ENCODE measurements at places on chromosomes 2 and 18.
A peak's percentile ranks its signal among the peaks of the same experiment; 100 is the strongest.

DNA sequence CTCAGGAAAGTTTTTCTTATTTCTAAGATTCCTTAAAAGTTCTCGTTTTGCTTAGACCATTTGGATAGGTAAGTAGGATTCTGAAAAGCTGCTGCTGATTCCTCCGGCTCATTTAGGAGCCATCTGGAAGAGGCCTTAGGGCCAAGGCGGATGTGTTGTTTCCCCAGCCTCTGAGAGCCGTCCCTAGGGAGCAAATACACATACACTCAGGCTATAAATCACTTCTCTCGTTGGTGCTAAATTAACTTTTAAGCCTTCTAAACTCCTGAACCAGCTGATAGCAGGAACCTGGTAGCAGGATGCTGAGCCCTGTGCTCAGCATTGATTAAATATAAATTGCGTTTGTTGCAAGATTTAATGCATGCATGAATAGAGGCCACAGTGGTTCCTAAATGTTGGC is 109.8 kb downstream of the ADCYAP1 start:
- DNase-seq: no peak

- DNase-seq: no peak
These were observed 4.7 kb downstream of the ARMC9 start for GRCh38 chr2:231203087-231203486.

GRCh38 chr2:27522400-27522945 is 25.8 kb downstream of the GCKR start:
- no peak for DNase-seq

DNA sequence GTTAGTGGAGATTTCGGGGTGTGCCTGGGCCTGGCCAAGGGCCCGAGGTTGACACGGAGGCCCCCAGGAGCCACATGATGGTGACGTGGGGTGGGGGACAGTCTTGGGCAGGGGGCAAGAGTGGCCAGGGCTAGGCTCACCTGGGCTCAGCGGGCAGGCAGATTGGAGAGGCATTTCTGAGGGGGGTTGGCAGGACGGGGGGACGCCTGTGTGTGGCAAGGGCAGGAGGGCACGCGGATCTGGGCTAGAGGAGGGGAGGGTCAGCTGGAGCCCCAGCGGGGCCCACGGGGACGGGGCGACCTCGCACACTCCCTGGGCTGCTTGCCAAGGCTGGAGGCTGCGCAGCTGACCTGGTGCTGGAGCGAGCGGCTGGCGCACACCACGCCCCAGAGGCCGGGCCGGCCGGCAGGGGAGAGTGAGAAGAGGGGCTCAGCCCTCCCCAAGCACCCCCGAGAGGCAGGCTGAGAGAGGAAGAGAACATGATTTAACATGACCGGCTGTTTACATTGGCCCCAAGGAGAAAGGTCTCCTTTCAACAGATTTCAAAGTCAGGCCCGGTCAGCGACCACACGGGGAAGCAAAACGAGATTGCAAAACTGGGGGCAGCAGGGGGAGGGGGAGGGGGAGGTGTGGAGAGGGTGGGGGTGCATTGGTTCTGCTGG is 38.0 kb upstream of the SNED1 start:
- DNase-seq: peak; percentile 43

- DNase-seq: no peak
These were observed 120.4 kb downstream of the MAP3K20 start for GRCh38 chr2:173196080-173196479.

- no peak for DNase-seq
These were observed 105.0 kb downstream of the LTBP1 start for GRCh38 chr2:33051586-33052360.

- no peak for DNase-seq
These were observed 161.2 kb downstream of the PLEKHA3 start for GRCh38 chr2:178641498-178641897.

GRCh38 chr2:58479535-58480140 is 238.5 kb upstream of the FANCL start:
- DNase-seq: no peak

- no peak for DNase-seq
These were observed 334.2 kb upstream of the LRRTM1 start for GRCh38 chr2:80638783-80639182.

DNA sequence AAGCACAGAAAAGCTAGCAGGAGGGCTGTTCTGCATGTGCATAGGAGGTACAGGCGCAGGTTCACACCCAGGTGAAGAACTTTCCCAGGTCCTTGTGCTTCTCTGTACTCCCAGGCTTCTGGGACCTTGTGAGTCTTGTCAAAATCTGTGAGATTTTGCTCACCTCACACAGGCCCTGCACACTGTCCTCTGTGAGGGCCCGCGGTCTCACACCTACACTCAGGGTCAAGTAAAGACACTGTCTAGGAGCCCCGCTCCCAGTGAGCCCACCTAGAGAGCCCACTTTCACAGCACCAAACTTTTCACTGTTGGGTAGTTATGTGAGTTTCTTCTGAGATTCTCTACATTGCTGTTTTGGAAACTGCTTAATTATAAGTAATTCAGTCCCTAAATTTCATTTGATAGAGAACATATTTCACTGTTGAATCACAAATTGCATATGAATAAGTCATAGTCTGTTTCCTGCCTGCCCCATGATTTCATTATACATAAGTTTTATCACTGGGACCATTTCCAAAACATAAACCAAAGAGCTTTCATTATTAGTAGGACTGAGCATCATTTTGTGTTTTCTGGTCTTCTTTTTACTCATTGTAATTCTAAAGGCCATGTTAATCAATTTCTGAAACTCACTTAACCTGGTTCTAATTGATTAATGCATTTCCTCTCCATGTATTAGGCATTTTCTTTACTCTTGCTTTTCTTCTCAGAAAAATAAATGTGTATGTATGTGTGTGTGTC is 234.2 kb upstream of the SPOPL start:
- DNase-seq: no peak

- no peak for DNase-seq
These were observed 103.9 kb upstream of the DCC start for GRCh38 chr18:52236131-52236530.

- no peak for DNase-seq
These were observed 102.7 kb downstream of the PTRHD1 start for GRCh38 chr2:24690524-24690923.

- DNase-seq: no peak
These were observed 131.6 kb upstream of the RAB12 start for GRCh38 chr18:8477615-8478014.

- DNase-seq: no peak
These were observed 216.3 kb downstream of the TMX3 start for GRCh38 chr18:68498636-68499035.

DNA sequence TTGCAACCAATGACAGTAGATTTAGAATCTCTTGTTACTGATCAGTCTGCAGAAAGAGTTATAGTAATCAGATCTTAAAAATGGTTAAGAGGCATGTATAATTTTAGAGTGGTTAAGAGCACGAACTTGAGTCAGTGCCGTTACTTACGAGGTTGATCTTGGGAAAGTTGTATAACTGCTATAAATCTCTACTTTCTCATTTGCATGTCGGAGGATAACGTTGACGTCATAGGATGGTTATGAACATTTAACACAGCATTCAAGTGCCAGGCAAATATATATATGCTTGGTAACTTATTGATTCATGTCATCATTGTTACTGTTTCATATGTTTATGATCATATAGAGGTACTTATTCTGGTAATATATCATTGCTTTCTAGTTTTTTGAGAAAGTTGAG is 146.2 kb downstream of the ARHGAP28 start:
- no peak for DNase-seq

GRCh38 chr2:104433657-104434056 is 420.3 kb upstream of the POU3F3 start:
- DNase-seq: no peak

DNA sequence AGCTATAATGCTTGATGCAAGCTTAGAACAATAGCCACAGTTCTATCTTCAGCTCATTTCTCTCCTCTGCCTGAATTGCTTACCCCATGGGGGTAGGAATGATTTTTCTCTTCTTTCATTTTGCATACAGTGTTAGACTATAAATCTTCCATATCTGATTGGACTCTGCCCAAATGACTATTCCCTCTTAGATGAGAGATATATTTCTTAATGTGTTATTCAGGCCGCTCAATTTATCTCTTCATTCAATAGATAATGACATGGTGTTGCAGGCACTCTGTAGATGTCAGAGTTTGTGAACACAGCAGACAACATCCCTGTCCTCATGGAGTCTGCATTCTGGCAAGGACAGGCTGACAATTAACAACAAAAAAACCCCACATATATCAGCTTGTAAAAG is 443.7 kb upstream of the CELF4 start:
- no peak for DNase-seq

- peak; percentile 71 for DNase-seq
These were observed 2.2 kb upstream of the NRP2 start for GRCh38 chr2:205680067-205680466.

Data from activated CD8-positive, alpha-beta memory T cell treated with anti-CD3 and anti-CD28 coated beads for 24 hours (primary cell).